ENCODE measurements at places on chromosomes 5 and 9.

DNA sequence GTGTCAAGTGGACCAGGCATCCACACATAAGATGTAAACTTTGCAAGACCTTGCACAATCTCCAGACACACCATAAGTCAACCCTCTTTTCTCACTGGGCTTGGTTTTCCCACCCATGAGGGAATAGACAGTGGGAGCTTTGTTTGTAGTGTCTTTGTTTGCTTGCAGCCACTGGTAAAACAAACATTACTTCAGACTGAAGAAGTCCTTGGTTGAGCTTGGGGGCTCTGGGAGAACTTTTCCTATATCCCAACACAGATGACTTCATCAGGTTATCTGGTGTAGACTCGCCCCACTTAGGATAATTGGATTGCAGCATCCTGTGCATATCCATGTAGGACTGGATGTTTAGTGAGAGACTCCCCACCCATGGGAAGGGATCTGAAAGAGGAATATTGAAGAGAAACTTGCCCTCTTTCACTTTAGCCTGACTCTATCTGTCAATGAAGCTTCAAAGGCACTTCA lies 11.5 kb upstream of the ADGRV1 start:
- no peak for DNase-seq

- no peak for DNase-seq
These were observed 17.4 kb upstream of the FCN1 start for GRCh38 chr9:134935056-134935640.

DNA sequence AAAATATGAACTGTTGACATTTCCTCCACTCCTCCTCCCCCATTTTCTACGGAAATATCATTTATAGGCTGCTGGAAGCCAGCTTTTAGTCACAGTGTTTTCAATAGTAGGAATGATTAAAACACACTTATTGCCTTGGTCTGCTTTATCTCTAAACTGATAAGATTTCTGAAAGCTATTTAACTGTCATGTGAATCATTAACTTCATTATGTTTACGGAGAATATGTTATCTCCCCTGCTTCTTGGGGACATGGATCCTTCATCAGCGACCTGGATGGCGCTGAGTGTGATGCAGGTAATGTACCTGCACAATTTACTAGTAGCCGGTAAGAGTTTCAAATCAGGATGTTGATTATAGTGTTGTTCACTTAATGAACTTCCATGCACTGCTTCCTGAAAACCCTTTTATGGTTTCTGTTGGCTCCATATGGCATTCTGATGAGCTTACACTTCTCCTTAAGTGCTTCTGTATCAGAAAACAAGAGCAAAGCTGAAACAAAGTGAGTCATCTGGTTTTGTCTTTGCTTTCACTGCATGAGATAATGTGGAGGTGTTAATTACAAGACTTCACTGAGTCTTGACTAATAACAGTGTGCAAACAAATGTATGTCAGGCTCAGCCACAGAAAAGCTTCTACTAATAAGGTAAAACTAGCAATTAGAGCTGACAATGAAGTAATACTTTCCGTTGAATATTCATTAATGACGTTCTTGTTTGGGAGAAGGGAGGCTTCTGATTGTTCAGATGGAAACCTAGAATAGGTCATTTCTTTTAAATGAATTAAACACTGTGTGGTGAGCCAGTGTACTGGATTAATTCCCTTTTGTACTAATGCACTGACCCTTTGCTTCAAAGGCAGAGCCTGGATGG lies 162.4 kb upstream of the ZNF608 start:
- DNase-seq, result peak; percentile 79

DNA sequence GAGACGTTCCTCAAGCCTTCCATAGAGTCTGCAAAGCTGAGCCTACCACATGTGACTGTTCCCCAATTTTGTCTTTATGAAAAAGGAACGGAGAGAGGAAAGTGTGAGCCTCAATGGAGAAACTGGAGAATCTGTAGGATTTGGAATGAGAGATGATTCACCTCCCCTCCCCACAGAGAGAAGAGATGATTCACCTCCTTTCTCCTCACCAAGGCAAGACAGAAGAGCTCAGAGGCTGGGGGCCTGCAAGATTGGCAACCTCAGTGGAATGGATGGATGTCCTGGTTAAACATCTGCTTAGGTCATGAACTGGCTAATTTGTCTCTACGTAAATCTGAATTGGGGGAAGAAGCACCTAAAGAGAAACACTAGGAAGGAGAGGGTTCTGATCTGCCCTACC lies 17.0 kb upstream of the MOCS2 start:
- DNase-seq, result no peak

DNA sequence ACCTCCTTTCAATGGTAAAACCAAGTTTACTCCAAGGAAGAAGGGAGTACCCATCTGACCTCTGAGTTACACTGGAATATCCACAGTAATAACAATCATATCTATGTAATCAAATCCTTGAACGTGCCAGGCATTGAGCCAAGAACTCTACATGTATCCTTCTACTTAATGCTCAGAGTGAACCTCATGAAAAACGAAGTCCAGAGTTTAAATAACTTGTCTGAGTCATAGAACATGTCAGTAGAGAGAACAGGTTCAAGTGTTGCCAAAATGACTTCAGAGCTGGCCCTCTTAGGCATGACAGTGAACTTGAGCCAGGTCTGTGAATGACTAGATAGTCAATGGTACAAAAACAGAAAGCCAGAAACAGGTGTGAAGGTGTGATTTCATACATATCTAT lies 164.1 kb upstream of the ZNF618 start:
- no peak for DNase-seq

DNA sequence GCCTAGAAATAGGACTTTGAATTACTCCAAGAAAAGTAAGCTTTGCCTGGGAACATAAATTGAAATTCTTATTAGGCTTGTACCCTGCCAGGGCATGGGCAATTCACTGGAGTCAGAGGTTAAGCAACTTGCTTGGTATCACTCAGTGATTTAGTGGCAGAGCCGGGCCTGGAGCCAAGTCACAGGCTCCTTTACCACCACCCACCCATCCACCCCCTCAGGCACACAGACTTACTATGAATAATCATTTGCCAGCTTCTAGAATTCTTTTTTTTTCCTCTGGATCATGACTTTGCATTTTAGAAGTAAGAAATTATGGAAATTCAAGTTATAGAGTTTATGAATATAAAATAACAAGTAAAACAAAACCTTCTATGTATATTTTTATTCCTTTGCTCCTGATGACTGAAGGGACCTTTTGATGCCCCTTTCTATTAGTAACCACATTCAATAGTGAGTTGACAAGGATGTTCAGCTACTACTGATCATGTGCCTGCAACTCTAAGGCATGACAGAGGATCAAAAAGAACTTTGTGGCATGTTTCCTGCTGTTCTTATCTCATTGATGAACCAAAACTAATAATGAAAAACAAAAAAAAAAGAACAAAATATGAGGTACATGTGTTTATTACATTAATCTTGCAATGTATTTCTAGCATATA lies 614.7 kb downstream of the TLR4 start:
- DNase-seq, result no peak

DNA sequence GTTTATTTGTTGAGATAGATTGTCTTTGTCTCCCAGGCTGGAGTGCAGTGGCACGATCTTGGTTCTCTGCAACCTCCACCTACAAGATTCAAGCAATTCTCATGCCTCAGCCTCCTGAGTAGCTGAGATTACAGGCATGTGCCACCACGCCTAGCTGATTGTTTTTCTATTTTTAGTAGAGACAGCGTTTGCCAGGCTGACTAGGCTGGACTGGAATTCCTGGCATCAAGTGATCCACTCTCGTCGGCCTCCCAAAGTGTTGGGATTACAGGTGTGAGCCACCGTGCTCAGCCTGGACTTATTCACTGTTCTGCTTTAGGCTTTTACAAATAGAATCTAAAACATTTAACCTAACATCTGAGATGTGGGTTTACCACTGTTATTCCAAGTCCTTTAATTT lies 91.3 kb downstream of the COMMD10 start:
- DNase-seq, result no peak

- DNase-seq, result no peak
These were observed 11.3 kb downstream of the IRX4 start for GRCh38 chr5:1871441-1871840.

DNA sequence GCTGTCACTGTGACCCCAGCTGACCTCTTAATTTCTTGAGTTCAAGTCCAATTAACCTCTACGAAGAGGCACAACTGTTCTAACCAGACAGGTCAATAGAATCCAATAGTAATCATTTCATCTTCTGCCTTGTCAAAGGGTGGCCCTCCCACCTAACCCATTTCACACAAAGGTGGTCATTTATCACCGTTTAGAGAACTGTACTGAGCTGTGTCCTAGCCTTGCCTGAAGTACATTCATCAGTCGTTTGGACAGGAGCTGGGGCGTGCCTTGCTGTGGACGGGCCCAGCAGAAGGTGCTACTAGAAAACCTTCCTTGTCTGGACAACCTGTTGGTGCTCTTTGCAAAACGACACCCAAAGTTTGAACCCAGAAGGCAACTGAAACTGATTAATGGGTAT lies 605.4 kb downstream of the ISL1 start:
- DNase-seq, result no peak

DNA sequence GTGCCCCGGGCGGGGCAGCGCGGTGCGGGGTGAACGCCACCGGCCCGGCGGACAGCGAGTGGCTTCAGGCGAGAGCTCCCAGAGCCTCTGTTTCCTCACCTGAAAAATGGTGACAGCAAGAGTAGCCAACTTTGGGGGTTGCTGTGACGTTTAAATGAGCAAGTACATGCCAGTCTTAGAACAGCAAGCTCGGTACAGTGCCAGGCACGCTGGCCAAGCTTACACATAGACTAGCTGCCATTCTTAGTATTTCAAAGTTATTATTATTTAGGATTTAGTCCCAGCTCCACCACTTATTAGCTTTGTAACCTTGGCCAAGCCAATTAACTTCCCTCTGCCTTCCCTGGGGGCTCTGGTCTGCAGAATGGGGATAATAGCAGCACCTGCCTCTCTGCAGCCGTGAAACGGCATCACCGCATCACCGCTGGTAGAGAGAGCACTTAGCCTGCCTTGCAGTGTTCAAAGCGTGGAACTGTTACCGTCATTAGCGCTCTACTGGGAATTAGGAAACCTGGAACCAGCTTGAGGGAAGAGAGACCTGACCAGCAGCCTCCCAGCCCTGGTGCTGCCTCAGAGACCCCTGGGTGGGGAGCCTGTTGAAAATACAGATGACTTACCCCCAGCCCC lies at the start of gene C9orf50:
Gene C9orf50 (minus strand): TSS at position 433 of the 627 bp plus-strand sequence. CDS start 527 bp downstream, outside the sequence.
- DNase-seq, result no peak

DNA sequence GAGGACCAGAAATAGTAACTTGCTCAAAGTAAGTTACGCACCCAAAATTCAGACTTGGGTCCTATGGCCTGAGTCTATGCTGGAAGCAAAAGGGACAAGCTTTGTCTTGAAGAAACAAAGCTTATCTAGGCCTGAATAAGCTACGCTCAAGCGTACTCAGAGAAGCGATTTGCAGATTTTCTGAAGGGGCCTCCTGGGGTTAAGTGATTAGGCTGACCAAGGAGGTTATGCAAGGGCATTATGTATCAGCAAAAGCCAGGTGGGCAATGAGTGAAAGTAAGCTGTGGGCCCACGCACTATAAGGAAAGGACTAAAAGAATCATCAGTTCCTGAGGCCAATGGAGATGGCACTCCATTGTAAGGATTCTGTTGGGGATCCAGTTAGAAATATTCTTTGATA lies 122.1 kb downstream of the SNX18 start:
- no peak for DNase-seq

GRCh38 chr5:139593716-139594319 lies 32.7 kb downstream of the UBE2D2 start:
- no peak for DNase-seq

GRCh38 chr5:6135977-6136376 lies 242.4 kb downstream of the MED10 start:
- peak; percentile 5 for DNase-seq
